ENCODE measurements at places on chromosomes 5 and 9.

- no peak for DNase-seq
Measured at GRCh38 chr9:101536351-101536750, 2.7 kb downstream of the RNF20 start.

GRCh38 chr9:34047864-34048726 is 592 bp downstream of the UBAP2 start:
- DNase-seq = peak; percentile 32

- no peak for DNase-seq
Measured at GRCh38 chr9:92066168-92066567, 49.0 kb downstream of the SPTLC1 start.

DNA sequence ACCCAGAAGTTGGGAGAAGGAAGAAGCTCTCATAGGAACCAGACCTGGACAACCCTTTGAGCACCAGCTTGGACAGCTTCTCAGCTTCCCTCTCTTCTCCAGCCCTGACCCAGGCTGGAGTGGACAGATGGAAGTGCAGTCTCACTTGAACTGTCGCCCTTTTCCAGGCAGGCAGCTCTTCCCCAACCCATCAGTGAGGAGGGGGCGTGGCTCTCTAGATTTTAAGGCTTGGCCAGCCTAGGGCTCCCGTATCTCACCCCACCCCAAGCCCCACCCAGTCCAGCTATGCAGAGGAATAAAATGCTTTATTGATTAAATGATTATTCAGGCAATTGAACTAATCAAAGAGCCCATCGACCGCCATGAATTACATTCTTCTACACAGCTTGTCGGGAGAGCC is 2.2 kb downstream of the PAX5 start:
- DNase-seq = no peak

GRCh38 chr9:104858271-104858670 is 69.7 kb downstream of the ABCA1 start:
- no peak for DNase-seq

- DNase-seq = no peak
Measured at GRCh38 chr5:20286512-20286911, 298.5 kb upstream of the CDH18 start.

All from effector CD8-positive, alpha-beta T cell (primary cell).